ENCODE measurements at places on chromosomes 5 and 9.
A peak's percentile ranks its signal among the peaks of the same experiment; 100 is the strongest.

DNA sequence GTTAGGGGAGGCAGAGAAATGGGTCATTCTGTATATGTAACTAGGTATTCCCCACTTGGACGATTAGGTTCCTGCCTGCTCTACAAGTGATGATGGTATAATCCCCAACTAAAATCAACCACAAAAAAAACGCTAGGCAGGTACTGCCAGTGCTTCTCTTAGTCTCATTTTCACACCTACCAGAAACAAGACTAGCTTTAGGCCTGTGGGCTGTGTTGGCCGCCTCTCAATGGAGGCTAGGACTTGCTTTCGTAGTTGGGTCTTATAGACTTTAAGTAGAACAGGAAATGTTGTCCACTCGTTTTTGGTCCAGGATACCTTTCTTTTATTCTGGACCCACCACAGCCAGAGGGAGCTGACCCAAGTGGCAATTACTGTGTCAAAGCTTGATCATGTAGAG, 111.8 kb downstream of the UNC13B start:
- DNase-seq: no peak

DNA sequence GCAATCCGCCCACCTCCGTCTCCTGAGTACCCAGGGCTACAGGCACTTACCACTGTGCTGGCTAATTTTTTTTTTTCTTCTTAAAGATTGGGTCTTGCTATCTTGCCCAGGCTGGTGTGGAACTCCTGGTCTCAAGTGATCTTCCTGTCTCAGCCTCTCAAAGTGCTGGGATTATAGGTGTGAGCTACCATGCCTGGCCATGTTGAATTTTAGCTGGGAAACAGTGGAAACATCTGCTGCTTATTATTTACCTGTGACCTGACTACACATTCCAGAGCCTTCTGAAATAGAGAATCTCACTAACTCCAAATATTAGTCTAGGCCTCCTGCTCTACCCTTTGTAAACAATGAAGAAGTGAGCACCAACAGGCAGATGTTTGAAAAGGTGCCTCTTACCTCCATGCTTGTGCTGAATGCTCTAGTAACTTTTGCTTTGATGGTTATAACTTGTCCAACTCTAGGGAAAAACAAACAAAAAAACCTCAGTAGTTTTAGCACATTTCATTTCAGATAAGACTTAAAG, 22.5 kb downstream of the ACOT12 start:
- DNase-seq: no peak

GRCh38 chr5:43268188-43268820, 44.9 kb downstream of the HMGCS1 start:
- no peak for DNase-seq

GRCh38 chr5:81679885-81680284, 71.0 kb downstream of the SSBP2 start:
- no peak for DNase-seq

DNA sequence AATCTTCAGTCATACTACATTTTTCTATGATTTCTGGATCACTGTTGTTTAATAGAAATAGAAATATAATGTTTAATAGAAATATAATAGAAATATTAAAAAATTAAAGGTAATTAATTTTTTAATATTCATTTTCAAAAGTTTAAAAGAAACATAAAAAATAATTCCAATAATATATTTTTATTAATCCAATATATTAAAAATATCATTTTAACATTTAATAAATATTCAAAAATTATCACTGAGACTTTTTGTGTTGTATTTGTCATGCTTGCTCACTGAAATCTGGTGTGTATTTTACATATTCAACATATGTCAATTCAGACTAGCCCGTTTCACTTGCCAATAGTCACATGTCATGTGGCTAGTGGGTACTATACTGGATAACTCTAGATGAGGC, 80.6 kb upstream of the SLCO6A1 start:
- no peak for DNase-seq

GRCh38 chr5:180825768-180826525, 23.3 kb upstream of the MGAT1 start:
- no peak for DNase-seq

DNA sequence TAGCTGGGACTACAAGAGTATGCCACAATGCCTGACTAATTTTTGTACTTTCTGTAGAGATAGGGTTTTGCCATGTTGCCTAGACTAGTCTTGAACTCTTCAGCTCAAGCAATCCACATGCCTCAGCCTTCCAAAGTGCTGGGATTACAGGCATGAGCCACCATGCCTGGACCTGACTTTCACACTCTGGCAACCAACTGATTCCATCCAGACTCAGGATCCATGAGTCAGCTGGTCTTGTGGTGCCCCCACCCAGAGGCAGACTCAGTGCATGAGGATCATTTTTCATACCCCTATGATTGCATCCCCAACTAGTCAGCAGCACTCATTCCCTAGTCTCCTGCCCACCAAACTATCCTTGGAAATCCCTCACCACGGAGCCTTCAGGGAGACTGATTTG, 375.9 kb downstream of the ANXA1 start:
- no peak for DNase-seq

DNA sequence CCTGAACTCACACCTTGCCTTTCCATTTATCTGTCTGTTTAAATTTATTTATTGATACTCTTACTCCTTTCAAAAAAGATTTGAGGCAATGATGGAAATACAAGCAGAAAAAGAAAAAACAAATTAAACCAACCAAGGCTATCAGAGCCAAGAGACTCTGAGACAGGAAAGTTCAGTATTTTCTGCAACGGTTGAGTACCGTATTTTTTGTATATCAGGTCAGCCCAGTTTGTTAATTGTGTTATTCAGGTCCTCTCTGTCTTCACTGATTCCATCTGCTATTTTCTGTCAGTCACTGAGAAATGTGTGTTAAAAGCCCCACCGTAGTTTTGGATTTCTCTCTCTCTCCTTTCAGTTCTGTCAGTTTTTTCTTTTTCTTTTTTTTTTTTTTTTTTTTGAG, 134.5 kb upstream of the SMIM23 start:
- no peak for DNase-seq

- no peak for DNase-seq
These were observed 203.6 kb downstream of the GABRB2 start for GRCh38 chr5:161342886-161343285.

DNA sequence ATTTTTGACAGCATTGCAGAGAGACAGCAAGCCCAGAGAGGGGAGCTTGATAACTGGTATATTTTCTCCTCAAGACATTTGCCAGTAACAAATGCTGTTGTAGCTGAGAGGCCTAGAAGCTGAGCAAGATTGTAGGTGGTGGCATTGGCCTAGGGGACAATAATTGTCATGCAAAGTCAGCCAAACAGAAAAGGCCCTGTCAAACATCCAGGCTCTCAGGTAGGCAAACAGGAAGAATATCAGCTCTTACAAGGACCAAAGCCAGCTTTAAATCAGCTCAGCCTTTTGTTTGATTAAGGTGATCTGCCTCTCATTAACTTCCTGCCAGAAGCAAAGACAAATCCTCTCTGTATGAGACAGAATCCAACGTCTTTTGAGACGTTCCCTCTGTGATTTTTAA, 29.7 kb upstream of the BARX1 start:
- no peak for DNase-seq

GRCh38 chr9:70551396-70551795, 136.9 kb upstream of the KLF9 start:
- DNase-seq: no peak

- DNase-seq: no peak
These were observed 155.3 kb downstream of the MACROH2A1 start for GRCh38 chr5:135243556-135244285.

- DNase-seq: no peak
These were observed 2.3 kb upstream of the HK3 start for GRCh38 chr5:176901260-176902101.

GRCh38 chr9:121168052-121168451, 33.6 kb downstream of the RAB14 start:
- no peak for DNase-seq

- no peak for DNase-seq
These were observed 10.6 kb downstream of the GRIN3A start for GRCh38 chr9:101727612-101728524.

- DNase-seq: no peak
These were observed 87.5 kb downstream of the TTLL11 start for GRCh38 chr9:122005597-122005996.

DNA sequence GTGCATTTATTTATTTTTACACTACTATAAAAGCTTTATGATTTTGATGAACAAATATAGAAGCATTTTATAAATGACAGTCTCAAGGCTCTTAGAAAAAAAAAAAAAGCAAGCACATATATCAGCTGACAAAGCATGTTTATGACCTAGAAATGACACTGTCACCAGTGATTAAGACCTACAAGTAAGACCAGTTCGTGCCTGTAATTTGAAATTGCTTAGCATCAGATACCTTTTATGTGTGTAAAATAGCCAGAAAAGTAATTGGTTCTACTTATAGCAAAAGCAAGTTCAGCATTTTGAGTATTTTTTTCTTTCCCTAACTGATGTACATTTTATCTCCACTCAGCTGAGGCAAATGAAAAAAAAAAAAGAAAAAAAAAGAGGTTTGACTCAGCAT, 808.4 kb downstream of the CDH18 start:
- DNase-seq: no peak

GRCh38 chr5:138148811-138149210, 9.6 kb upstream of the NME5 start:
- DNase-seq: no peak

DNA sequence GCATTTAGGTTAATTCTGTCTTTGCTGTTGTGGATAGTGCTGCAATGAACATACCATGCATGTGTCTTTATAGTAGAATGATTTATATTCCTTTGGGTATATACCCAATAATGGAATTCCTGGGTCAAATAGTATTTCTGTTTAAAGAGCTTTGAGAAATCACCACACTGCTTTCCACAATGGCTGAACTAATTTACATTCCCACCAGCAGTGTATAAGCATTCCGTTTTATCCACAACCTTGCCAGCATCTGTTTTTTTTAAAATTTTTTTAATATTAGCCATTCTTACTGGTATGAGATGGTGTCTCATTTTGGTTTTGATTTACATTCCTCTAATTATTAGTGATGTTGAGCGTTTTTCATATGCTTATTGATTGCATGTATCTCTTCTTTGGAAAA, 15.5 kb upstream of the TARS1 start:
- DNase-seq: no peak

- no peak for DNase-seq
These were observed 86.7 kb downstream of the GPR21 start for GRCh38 chr9:123120131-123120530.

- no peak for DNase-seq
These were observed 18.1 kb downstream of the VCP start for GRCh38 chr9:35054185-35054835.

GRCh38 chr5:159877016-159877415, 39.3 kb upstream of the ADRA1B start:
- DNase-seq: no peak

DNA sequence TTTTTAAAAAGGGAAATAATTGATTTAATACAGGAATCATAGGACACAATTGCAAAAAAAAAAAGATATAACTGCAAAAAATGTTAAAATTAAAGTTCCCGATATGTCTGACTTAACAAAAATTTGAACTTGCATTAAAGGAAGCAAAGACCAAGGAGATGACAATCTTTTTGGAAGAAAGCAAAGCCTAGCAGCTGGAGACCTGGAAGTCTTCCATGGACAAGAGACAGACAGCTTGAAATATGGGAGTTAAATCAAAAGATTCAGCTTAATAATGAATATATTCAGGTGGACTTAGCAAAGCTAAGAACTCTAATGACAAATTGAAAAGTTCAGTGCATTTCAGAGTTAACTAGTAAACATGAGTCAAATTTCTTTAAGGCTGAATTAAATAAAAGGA, 568.7 kb upstream of the RGMB start:
- no peak for DNase-seq

GRCh38 chr5:6443326-6443725, 5.3 kb upstream of the UBE2QL1 start:
- DNase-seq: no peak

GRCh38 chr5:142119051-142119625, 10.6 kb downstream of the NDFIP1 start:
- no peak for DNase-seq

DNA sequence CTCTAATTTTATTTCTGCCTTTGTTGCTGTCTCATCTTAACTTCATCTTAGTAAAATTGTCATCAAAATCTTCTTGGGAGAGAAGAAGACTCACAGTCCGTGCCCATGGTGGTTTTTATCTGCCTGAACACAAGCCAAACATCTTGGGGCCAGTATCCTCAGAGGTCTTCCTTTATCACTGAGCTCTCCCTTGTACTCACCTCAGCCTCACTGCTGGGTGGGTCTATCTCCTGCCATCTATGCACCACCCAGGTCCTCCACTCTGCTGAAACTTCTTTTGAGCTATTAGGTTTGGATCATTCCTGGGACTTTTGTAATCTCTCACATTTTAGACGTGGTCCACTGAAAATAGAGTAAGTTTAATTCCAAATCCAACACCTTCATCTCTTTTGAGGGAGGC, 116.3 kb upstream of the EPB41L4A start:
- no peak for DNase-seq

DNA sequence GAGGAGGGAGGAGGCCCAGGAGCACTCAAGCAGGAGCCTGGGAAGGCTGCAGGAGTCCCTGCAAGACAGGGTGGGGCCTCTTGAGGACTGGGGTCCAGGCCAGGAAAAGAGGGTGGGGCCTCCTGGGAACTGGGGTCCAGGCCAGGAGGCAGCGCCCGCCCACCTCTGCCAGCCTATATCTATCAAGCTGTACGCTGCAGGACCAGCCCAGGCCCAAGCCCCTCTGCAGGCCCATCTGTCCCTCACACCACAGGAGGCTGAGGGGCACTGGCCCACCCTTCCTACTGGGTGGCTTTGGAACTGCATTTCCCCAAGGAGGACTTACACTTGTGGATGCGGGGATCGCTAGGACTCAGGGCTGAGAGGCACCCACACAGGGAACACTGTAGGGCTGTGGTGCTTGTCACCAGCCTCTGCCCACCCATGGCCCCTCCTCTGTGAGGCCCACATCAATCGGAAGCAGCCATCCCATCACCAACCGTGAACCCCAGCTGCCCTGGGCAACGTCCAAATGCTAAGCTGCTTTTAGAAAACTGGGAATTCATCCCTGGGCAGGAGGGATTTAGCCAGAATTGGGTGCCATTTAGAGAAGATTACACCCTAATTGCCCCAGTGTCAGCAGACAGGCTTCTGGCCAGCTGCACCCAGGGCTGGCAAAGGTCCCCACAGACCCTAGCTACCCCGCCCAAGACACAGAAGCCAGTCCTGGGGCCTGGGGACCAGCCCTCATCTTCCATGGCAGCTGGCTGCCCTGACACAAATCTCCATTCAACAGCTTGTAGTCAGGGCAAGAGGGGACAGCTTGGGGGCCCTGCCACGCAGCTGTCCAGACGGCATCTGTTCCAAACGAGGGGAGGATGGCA, 15.3 kb downstream of the BICD2 start:
- DNase-seq: peak; percentile 53

- DNase-seq: no peak
These were observed 17.0 kb upstream of the CYFIP2 start for GRCh38 chr5:157248821-157249470.
